Effector memory CD4-positive, alpha-beta T cell (primary cell): ENCODE measurements at places on chromosomes 2 and 18.
A peak's percentile ranks its signal among the peaks of the same experiment; 100 is the strongest.

DNA sequence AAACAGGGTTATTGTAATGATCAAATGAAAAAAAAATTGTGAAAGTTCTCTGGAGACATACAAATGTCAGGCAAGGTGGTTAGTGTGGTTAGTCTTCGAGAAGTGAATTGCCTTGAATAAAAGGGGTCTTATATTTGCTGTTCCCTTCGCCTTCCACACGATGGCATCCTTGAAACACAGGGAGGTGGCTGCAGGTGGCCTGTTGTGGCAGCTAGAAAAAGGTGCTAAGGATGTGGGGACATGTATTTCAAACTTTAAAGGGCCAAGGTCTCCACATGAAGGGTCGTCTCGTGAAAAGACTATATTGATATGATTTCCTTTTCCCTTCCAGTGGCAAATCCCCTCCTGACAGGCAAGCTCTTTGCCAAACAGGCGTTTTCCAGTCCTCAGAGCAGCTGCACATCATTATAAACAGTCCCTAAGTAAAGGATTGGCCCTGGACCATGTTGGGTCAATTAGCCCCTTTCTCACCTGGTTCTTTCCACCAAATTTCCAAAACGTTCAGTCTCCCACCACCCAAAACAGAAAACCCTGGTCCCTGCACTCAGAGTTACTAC lies 68.5 kb downstream of the COPS8 start:
- no peak overlapping the region for H3K4me3 ChIP-seq
- peak; percentile 27 for DNase-seq
- no peak overlapping the region for H3K27ac ChIP-seq
- H3K36me3 ChIP-seq, result no peaks in the 10 kb centered on the region
- no peaks in the 10 kb centered on the region for H3K27me3 ChIP-seq
- no peaks in the 10 kb centered on the region for H3K4me1 ChIP-seq

DNA sequence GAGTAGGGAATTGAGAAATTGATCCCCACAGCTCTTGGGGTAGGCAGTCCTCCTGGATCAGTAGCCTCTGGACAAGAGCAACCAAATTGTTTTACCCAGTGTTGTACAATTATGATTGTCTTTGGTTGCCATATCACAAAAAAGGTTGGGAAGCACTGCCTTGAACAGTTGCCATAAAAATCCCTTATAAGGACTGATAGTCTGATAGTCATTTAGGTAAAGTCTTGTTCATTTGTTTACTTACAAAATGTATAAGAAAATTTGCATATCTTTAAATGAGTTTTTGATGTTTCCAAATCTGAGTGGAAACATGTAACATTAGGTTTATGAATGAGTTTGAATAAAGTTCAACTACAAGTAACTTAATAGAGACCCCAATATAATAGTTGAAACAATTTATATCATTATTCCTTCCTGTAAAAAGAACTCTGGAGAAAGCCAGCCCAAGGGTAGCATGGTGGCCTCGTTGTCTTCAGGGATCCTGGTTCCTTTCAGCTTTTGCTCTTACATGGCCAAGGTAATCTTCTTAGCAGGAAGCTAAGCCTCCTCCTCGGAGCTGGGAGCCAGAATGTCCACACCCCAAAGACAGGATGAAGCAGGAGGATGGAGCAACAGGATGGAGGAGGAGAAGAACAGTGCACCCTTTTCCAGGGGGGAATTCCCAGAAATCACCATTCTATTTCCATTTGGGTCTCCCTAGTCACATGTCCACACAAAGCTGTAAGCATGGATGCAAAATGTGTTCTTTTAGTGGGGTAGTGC lies 35.7 kb upstream of the NEMP2 start:
- H3K4me3 ChIP-seq, result no peak overlapping the region
- no peaks in the 10 kb centered on the region for H3K4me1 ChIP-seq
- no peaks in the 10 kb centered on the region for H3K36me3 ChIP-seq
- H3K27ac ChIP-seq, result no peak overlapping the region
- DNase-seq, result no peak
- no peaks in the 10 kb centered on the region for H3K27me3 ChIP-seq

DNA sequence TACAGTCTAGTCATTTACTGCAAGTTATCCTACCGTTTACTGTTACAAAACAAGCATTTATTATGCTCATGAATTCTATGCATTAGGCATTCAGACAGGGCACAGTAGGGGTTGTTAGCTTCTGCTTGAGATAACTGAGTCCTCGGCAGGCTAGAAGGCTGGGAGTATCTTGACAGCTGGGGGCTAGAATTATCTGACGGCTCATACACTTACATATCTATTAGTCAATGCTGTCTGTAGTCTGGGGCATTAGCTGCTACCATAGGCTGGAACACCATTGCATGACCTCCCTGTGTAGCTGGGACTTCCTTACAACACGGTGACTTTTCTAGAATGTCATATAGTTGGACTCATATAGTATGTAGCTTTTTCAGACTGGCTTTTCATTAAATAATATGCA lies 61.9 kb upstream of the ALK start:
- no peak for DNase-seq
- no peaks in the 10 kb centered on the region for H3K27me3 ChIP-seq
- H3K4me1 ChIP-seq, result no peaks in the 10 kb centered on the region

DNA sequence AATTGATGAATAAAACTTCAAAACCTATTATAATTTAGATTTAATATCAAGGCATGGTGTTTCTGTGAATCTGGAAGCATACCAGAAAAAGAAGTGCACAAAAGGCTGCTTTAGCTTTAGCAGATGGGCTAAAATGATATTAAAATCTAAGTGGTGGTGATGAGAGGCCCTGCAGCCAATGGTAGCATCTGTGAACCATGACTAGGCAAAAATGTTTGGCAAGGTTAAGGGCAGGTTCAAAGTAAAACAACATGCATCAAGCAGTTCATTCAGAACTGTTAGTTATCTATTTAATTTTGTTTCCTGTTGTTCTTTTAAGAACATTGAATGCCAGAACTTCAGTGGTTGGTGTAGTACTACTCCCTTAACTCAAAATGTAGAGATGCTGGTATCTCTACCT lies 1736.9 kb upstream of the CELF4 start:
- H3K27me3 ChIP-seq, result no peaks in the 10 kb centered on the region
- H3K27ac ChIP-seq, result no peak overlapping the region
- H3K36me3 ChIP-seq, result no peaks in the 10 kb centered on the region
- no peak for DNase-seq

DNA sequence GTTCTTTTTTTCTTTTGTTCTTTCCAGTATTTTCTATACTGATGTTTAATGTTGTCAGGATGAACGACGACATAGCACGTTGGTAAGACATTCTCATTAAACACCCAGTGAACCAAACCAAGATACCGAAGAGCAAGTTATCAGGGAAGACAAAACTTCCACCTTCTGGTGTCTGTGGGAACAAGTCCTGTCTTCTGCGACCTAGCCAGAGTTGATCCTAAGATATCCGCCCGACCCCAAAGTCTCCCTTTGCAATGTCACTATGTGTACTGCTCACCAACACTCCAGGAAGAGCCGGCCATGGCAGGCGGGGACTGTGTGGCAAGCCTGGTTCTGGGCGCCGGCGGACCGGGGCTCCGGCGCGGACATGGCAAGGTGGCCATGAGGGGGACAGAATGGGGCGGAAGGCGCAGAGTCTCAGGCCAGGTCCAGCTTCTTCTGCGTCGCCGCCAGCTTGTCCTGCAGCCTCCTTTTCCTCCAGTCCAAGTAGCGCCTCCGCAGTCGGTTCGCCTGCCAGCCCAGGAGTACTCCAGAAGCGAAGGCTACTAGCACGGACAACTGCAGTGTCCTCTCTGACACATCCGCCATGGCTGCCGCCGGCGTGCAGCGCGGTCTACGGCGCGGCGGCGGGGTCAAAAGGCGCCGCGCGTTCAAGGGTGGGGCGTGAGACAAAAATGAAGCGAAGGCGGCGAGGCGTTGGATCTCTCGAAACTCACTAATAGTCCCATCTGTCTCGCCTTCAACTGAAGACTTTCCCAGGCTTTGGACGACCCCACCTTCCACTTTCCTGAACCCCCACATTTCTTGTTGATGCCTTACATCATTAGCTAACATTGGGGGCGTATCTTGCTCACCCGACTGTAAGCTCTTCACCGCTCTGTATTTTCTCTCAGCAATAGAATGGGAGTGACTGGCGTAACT lies at the start of gene MTLN:
Gene MTLN (minus strand): TSS at position 610 of the 921 bp plus-strand sequence. CDS start 22 bp downstream, at position 588.
- H3K27ac ChIP-seq, result peak within 1 kb of the TSS; percentile 72
- no peaks in the 10 kb centered on the region for H3K4me1 ChIP-seq
- H3K27me3 ChIP-seq, result no peaks in the 10 kb centered on the region

DNA sequence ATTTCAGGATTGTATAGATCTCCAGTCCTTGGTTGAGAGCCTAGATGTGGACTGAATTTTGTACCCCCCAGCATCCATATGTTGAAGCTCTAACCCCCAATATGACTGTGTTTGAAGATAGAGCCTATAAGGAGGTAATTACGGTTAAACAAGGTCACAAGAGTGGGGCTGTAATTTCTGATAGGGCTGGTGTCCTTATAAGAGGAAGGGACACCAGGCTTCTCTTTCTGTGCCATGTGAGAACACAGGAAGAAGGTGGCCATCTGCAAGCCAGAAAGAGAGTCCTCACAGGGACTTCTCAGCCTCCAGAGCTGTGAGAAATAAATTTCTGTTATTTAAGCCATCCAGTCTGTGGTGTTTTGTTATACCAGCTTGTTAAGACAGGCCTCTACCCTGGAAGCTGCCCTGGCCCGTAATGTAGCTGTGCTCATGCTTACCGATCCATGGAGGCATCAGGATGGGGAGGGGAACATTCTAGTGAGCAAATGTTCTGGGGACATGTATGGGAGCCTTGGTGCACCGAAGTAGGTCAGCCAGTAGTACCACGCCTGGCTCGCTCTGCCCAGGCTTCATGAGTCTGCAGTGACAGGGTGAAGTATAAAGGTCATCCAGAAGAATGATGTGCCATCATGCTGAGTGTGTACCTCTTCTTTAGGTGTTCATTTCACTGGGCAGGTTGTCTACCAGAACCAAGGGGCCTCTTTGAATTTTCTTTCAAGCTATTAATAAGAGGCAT lies 16.1 kb downstream of the RASGRP3 start:
- no peak for DNase-seq
- no peak overlapping the region for H3K4me3 ChIP-seq
- H3K4me1 ChIP-seq, result no peaks in the 10 kb centered on the region
- H3K36me3 ChIP-seq, result no peaks in the 10 kb centered on the region
- no peaks in the 10 kb centered on the region for H3K27me3 ChIP-seq

- no peaks in the 10 kb centered on the region for H3K36me3 ChIP-seq
- H3K27me3 ChIP-seq, result no peaks in the 10 kb centered on the region
- no peak overlapping the region for H3K4me3 ChIP-seq
Measured at GRCh38 chr2:67208887-67209500, 188.1 kb upstream of the ETAA1 start.

DNA sequence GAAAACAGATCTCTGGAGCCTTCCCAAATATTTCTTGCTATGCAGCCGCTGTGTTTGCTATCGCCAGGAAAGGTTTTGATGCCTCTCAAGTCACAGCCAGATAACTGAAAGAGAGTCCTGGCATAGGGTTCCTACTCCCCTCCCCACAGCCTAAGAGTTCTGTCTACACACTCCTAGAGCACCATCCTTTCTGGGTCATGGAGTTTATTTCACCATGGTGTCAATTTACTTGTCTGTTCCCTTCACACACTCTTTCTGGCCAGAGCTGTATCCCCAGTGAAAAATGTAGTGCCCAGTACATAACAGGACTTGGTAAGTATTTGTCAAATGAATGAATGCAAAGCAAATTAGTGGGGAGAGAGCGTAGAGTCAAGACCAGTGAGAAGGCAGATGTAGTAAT lies 185.3 kb downstream of the HAUS1 start:
- no peak overlapping the region for H3K4me3 ChIP-seq
- no peak for DNase-seq
- H3K27me3 ChIP-seq, result no peaks in the 10 kb centered on the region
- no peak overlapping the region for H3K27ac ChIP-seq
- no peaks in the 10 kb centered on the region for H3K36me3 ChIP-seq

- H3K27ac ChIP-seq, result no peak overlapping the region
- DNase-seq, result no peak
- H3K4me3 ChIP-seq, result no peak overlapping the region
Measured at GRCh38 chr18:2412996-2413751, 158.1 kb downstream of the METTL4 start.

GRCh38 chr2:180733330-180733729 lies 247.1 kb upstream of the UBE2E3 start:
- H3K27ac ChIP-seq, result no peak overlapping the region
- H3K27me3 ChIP-seq, result no peaks in the 10 kb centered on the region
- no peaks in the 10 kb centered on the region for H3K4me1 ChIP-seq

DNA sequence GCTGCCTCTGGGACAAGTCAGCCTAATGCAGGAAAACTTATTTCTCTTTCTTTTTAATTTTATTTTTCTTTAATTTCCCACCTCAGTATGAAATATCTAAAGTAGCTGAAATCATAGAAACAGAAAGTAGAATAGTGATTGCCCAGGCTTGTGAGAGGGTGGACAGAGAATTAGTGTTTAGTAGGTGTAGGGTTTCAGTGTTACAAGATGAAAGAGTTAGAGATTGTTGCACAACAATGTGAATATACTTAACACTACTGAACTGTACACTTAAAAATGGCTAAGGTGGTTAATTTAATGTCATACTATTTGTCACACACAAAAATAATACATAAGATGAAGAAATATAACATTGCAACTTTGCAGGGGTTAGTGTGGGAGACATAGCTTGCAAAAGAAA lies 80.8 kb downstream of the NAT8 start:
- H3K4me1 ChIP-seq, result no peaks in the 10 kb centered on the region
- H3K4me3 ChIP-seq, result no peak overlapping the region
- H3K27ac ChIP-seq, result no peak overlapping the region
- no peak for DNase-seq
- H3K27me3 ChIP-seq, result no peaks in the 10 kb centered on the region

- H3K36me3 ChIP-seq, result no peaks in the 10 kb centered on the region
- no peak overlapping the region for H3K4me3 ChIP-seq
- DNase-seq, result no peak
- no peak overlapping the region for H3K27ac ChIP-seq
- no peaks in the 10 kb centered on the region for H3K27me3 ChIP-seq
Measured at GRCh38 chr2:208542465-208543041, 136.0 kb downstream of the PTH2R start.

DNA sequence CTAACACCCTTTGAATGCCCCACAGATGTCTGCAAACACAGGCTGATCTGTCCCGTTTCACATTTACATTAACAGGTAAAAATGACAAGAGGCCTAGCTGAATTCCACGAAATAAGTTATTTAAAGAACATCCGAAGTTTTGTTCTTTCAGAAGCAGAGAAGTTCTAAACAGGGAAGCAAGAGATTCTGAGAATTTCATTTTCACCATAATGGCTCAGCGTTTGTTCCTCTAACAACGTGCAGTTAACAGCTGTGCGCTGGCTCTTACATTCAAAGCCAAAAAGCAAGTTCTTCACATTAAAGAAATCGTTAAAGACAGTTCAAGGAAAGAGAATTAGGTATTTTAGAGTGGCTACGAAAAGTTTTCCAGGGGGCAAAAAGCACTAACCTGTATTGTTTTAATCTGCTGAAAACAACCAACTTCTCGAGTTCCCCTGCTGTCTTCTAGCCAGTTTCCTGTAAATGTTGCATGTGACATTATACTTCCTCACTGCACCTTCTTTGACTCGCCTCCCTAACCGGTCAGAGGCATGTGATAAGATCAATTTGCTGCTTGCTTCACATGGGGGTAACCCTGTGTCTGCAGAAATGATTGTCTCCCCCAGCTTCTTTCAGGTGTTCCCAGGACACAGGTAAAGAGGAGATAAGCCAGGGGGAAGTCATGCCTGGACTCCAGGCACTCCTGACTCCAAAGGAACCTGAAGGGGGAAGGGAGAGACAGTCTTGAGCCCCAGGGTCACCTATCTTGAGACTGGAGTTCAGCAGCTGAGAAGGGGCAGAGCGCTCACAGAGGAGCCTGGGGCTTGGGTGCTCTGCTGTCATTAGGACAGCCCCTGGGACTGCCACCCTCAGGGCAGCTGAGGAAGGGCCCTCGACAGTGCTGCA lies 36.8 kb upstream of the WIPF1 start:
- peaks cover 28% of the 10 kb centered on the region for H3K4me1 ChIP-seq
- H3K27ac ChIP-seq, result peak overlapping the region; percentile 74
- peak overlapping the region; percentile 64 for H3K4me3 ChIP-seq
- peak; percentile 27 for DNase-seq
- H3K27me3 ChIP-seq, result no peaks in the 10 kb centered on the region
